Muscle of arm (tissue), 14 donors: ENCODE measurements at places on chromosomes 7 and 10.
A peak's percentile ranks its signal among the peaks of the same experiment; 100 is the strongest.

DNA sequence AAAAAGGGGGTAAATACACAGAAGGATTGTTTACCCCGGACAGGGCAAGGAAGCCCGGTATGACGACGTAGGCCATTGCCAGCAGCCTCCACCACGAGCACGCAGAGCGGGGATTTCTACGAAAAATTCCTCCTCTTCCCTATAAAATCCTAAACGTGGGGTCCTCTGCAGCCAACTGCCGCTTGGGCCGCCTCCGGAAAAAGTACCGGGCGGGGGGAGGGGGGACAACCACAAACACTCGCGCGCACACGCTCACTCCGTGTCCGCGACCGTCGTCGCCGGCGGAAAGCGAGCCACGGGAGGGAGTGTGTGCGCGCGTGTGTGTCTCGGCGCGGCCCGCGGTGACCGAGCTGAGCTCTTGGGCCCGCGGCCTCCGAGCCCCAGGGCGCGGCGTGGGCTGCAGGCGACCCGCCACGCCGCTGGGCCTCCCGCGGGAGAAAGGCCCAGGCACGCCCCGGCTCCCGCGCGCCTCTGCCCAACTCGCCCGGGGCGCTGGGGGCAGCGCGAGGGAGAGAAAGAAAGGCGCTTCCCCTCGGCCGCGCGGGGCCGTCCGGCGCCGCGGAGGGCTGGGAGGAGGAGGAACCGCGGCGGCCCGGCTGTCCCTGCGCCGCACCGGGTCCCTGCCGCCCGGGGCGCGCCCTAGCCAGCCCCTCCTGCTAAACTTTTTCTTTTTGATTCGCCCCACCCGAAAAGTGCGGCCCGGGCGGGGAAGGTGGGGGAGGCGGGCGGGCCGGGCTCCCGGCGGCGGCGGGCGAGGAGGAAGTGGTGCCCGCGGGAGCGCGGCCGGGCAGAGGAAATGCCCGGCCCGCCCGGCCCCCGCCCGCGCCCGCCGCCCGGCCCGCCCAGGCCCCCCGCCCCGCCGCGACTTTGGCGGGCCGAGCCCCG is 1.5 kb downstream of the CTBP2 start:
- peak; percentile 72 for DNase-seq

DNA sequence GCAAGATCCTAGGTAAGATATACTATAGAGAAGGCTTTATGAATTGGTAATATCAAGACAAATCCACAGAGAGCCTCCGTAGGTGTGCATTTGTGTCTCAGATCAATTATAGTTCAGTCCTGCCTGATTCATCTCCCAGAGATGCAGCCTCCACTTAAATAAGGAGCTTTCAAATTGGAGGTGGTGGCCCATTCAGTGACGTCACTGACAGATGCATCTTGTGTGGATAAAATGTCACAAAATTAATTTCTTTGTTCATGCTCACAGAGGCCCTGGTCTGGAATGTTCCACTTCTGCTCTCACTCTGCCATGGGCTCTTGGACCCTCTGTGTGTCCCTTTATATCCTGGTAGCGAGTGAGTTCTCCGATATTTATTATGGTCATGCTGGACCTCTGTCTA is 157.1 kb upstream of the PRSS58 start:
- DNase-seq = no peak

GRCh38 chr7:134890246-134891240 is 95.8 kb upstream of the AGBL3 start:
- no peak for DNase-seq

DNA sequence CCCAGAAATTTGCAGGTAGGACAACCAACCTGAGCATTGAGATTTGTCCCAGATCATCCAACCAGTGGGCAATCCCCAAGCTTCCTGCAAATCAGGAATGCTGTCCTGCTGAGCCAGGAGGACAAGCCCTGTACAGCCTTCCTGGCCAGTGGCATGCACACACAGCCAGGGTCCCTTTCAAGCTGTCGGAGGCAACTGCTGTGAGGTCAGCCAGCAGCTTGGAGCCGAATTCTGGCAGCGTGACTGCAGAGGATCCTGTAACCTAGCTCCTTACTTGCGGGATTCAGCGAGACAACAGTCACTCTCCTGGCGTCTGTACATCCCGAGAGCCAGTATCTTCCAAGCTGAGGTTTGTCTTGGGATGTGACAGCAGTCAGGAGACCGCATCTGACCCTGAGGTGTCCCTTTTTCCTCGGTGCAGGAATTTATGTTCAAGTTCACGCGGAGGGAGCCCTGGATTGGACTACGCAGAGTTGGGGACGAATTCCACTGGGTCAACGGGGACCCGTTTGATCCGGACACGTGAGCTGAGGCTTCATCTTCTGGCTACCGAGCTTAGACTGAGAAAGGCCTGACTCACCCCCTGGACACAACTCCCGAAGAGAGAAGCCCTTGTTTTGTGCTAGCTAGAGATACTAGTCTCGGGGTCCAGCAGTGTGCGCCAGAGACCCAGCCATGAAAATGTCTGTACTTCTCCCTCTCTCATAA is 18.3 kb downstream of the CLEC2L start:
- peak; percentile 30 for DNase-seq

- no peak for DNase-seq
Measured at GRCh38 chr7:140034421-140034820, 28.3 kb downstream of the PARP12 start.

- DNase-seq = no peak
Measured at GRCh38 chr7:48452218-48452617, 281.0 kb downstream of the ABCA13 start.

DNA sequence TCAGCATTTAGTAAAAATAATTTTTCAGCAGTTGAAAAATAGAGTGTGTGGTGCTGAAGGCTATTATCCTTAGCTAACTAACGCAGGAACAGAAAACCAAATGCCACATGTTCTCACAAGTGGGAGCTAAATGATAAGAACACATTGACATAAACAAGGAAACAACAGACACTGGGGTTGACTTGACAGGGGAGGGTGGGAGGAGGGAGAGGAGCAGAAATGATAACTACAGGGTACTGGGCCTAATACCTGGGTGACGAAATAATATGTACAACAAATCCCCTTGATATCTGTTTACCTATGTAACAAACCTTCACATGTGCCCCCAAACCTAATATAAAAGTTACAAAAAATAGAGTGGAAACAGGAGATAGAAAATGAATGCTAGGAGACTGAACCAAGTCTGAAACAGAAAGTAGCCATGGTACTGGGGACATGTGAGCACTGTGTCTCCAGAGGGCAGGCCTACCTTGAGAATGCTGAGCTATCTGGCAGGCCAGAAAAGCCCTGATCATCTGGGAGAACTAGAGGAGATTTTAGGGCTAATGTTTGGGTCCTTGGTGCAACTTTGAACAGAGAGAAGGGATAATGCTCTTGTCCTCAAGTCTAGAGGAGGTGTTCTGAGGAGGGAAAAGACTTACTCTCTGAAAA is 4.7 kb upstream of the EFCAB10 start:
- DNase-seq = no peak
